ENCODE measurements at places on chromosomes 3 and 15.

- DNase-seq: no peak
These were observed 232.7 kb upstream of the ATP10A start for GRCh38 chr15:26095710-26096330.

GRCh38 chr3:112505907-112506306 lies 6.6 kb upstream of the BTLA start:
- DNase-seq: no peak

DNA sequence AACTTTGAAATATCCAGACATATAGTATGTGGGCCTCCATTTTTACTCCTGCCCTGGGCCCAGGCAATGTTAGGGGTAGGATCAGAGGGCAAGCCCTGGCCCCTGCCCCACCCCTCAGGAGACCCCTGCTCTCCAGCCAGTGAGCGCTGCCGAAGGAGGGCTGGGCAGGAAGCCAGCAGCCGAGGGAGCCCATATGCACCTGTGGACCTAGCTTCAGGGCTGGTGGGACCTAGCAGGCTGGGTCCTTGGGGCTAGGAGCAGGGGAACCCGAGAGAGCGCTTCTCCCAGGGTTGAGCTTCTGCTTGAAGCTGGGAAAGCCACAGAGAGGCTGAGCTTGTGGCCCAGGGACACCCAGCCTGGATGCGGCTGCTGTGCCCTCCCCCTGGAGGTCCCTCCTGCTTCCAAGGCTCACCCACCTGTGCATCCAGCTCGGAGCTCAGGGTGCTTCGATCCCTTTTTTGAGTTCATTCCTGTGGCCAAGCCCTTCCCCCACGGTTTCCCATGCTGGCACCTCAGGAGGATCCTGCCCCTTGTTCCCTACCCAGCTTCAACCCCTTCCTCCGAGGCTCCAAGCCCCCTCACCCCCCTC lies 21.0 kb upstream of the CYP11A1 start:
- no peak for DNase-seq

DNA sequence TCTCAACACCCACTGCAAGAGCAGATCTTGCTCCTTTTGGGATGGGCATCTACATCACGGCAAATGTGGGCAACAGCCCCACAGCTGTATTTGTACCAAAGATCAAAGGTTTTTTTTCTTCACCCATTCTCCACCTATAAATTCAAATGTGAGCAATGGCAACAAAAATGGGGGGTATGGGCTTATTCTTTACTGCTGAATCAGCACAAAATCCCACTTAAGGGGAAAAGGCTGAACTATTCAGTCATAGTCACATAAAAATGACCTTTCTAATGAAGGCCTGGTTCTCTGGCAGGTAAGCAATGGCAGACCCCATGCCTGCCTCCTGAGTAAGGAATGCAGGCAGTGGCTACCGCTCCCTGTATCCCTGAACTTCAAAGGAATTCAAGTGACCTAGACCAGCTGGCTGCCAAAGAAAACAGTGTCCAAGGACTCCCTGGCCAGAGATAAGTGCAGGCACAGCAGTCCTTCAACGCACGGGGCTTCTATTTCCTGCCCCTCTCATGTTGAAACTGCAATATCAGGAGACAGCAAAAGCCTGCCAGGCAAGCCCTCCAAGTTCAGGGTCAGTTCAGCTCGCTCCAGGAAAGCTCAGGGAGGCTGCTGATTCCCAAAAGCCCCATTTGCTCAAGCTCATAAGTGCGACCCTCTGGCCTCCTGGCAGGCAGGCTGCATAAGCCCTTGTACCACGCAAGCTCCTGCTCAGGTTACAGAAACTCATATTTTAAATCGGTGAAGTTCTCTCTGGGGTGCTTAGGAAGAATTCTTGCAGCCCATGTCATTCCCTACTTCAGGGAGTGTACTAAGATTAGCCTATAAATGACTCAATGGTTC lies 134.1 kb downstream of the PDZRN3 start:
- DNase-seq: no peak

DNA sequence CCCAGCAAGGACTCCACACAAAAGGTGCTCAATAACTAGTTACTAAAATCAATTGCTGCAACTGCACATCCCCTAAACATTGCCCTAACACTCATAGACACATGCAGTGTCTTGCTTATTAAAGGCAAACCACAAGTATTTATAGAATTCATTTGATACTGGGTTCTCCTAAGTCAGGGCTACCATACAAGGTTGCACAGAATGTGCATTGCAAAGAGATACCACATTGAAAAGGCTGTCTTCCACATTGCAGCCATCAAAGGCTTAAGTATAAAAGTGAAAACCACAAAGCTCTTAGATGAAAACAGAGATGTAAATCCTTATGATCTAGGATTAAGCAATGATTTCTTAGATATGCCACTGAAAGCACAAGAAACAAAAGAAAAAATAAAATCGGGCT lies 33.6 kb upstream of the TOPAZ1 start:
- DNase-seq: no peak

DNA sequence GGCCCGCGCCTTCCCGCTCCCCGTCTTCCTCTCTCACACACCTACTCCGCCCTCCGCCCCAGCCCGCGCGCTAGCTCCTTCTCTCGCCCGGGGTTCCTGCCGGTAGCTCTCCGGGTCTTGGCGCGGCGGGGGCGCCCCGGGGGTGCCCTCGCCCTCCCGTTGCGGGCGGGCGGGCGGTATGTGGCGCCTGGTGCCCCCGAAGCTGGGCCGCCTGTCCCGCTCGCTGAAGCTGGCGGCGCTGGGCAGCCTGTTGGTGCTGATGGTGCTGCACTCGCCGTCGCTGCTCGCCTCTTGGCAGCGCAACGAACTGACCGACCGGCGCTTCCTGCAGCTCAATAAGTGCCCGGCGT lies 507 bp downstream of the DIPK2A start:
- DNase-seq: peak; percentile 71

DNA sequence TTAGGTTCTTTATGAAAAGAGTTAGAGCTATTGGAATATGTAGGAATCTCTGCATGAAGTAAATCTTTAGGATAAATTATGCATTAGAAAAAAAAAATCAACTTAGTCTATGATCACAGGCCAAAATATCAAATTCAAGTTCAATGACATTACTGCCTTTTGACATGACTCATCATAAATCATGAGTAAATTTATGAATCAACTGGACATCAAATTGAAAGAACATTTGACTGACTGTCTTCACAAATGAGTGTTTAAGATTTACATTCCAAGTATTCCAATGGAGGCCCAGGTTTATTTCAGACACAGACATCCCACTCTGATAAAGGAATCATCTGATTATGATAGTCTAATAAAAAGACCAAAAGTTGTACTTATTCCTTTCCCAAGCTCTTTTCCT lies 192.8 kb upstream of the TTC14 start:
- no peak for DNase-seq

- DNase-seq: no peak
These were observed 88.4 kb downstream of the FRMD4B start for GRCh38 chr3:69297501-69297900.

DNA sequence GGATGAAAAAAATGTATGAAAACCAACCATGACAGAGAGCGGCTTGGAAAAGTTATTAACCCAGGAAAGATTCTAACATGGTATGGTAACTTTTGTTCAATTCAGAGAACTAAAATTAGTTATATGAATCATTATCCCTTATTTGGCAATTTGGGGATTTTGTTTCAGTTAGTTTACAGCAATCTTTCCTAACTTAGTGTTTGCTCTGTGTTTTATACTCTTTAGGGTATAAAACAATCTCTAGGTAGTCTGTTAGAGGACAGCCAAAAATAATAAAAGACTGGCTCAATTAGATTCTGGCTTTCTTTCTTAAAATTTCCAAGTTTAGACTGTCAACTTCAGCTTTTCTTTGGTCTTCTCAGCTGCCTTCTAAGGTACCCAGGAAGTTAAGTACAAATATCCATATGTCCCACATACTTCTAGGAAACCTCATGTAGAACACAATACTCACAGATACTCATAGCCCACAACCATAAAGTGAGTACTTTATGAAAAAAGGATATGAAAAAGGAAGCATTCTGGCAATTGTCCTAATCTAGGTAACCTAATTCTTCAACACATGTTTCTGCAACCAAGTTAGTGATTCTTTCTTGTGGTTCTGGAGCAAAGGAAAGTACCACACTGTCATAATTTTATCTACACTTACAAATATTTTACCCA lies 849.3 kb downstream of the ROBO1 start:
- no peak for DNase-seq

DNA sequence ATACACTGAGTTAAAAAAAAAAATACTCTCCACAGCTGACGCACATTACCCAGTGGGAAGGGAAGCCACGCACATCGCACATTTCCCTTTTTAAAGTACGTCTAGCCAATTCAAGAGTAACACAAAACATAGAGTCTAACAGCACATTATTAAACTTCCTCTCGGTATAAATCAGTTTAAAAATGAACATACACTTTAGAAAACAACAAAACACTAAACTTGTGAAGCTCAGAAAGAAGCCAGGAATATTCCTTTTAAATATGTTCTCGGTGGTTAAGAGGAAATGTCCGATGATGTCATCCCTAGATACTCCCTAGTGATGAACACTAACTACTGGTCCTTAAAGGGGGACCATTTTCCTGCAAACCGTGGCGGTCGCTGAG lies 721 bp downstream of the MYEF2 start:
- DNase-seq: no peak

DNA sequence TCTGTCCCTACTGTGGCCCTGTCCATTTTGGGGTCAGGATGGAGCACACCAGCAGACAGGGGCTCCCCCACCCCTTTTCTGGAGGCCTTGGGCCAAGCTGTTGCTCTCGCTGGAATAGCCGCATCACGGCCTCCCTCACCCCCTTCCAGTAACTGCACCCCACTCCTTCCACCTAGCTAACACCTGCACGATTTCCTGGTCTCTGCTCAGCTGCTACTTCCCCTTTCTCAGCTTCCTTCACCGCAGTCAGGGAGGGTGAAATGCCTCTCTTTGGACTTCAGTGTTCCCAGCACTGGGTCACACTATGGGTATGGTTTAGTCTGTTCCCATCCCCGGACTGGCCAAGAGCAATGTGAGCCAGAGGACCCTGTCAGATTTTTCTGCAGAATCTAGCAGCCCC lies 400.2 kb downstream of the MCTP2 start:
- DNase-seq: no peak

GRCh38 chr15:67004142-67004541 lies 61.3 kb upstream of the SMAD3 start:
- no peak for DNase-seq

DNA sequence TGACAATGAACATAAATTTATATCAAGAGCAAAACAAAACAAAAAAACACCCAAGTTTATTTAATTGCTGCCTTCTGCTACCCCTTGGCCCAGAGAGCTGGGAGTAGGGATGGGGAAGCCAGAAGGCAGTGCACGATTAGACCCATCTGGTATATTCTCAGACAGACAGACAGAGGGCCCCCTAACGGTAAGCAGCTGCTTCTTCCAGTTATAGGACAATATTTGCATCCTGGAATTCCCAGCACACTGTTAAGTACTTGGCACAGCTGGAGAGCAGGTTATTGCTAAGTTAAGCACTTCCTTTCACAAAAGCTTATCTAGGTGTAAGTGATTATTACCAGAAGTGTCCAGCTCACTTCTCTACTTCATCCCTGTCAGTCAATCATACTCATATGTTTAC lies 39.3 kb downstream of the C2CD4B start:
- DNase-seq: no peak

GRCh38 chr3:187821616-187822317 lies 76.5 kb upstream of the BCL6 start:
- no peak for DNase-seq

- DNase-seq: no peak
These were observed 183.3 kb downstream of the NSUN3 start for GRCh38 chr3:94246171-94246570.

- no peak for DNase-seq
These were observed 122.6 kb downstream of the IGF1R start for GRCh38 chr15:98770984-98771383.
